Stimulated activated CD8-positive, alpha-beta memory T cell treated with anti-CD3 and anti-CD28 coated beads, Interleukin-15, amount 100 ng/mL, for 4 hours (primary cell): ENCODE measurements at places on chromosomes 7 and 10.

GRCh38 chr7:89133819-89134218, 338.3 kb upstream of the TEX47 start:
- no peak for DNase-seq

- no peak for DNase-seq
Observed at GRCh38 chr10:79089632-79090031, 20.9 kb downstream of the ZMIZ1 start.

GRCh38 chr10:34523017-34523767, 291.9 kb downstream of the PARD3 start:
- no peak for DNase-seq

DNA sequence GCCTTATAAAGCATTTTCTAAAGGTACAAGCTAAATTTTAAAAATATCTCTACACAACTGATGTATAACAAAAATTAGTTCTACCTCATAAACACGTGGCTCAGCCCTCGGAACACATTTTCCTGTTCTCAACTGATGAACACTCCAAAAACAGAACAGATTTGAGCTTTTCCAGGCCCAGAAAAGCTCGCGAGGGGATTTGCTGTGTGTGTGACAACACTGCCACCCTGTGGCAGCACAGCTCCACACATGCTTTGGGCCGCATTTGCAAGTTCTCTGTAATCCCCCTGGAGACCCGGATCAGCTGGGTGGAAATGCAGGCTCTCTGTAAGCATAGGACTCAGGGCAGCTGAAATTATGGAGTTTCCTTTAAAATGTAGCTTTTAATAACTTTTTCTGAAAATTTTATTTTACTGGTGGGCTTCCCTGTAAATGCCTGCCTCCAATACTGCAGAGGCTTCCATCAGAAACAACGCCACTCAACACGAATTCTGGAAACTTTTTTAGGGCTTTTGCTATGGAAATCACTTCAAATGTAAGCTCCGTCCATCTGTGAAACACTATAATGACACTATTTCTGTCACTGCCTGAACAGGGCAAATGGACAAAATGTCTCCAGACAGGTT, 155.5 kb downstream of the COBL start:
- no peak for DNase-seq

GRCh38 chr7:101848208-101848951, 31.0 kb downstream of the CUX1 start:
- DNase-seq = no peak

GRCh38 chr10:17199351-17199804, 2.1 kb downstream of the TRDMT1 start:
- DNase-seq = no peak

GRCh38 chr10:26439406-26440087, 1.4 kb downstream of the APBB1IP start:
- no peak for DNase-seq

DNA sequence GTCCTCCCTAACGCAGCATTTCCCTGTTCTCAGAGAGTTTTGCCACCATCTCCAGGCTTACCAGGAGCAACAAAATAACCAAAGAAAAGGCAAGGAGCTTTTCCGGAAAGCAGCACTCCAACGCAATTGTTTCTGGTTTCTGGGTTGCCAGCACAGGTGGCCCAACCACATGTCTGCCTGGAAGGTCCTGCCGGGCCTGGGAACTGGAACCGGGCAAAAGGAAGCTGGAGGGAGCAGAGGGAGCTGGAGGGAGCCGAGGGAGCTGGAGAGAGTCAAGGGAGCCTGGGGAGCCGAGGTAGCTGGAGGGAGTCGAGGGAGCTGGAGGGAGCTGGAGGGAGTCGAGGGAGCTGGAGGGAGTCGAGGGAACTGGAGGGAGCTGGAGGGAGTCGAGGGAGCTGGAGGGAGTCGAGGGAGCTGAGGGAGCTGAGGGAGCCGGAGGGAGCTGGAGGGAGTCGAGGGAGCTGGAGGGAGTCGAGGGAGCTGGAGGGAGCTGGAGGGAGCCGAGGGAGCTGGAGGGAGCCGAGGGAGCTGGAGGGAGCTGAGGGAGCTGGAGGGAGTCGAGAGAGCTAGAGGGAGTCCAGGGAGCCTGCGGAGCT, 54.6 kb downstream of the STK32C start:
- no peak for DNase-seq

DNA sequence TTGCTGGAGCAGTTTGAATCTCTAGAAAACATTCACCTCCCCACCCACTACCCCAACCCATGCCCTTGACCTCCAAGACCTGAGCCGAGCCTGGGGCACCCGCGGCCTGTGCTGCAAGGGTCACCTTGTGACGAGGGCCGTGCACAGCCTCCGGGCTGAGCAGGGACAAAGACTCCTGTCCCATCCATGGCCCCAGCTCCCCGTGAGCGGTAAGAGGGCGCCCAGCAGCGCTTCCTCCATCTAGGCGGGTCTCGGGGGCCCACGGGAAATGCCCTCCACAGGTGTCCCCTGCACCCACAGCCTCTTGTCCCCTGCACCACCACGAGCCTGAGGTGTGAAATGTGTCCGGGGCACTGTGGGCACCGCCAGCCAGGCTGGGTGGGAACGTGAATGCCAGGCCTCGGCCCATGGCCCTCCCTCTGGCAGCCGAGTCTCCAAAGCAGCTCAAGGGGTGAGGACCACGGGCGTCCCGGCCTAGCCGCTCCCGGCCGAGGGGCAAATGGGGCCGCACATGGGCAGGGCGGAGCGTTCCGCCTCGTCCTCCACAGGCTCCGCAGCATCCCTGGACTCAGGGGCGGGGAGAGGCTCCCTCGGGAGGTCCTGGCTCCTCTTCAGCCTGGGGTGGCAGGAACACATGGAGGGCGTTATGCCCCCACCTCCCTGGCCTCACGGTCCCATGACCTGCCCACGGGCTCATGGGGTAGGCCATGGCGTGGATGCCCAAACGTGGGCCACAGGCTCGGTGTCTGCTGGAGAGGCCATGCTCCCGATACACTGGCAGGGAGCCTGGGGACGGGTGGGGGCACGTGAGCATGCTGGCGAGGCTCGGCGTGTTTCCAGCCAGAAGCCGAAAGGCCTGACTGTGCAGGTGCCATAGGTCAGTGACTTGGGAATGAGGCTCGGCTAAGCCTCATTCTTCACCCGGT, 21.1 kb downstream of the DPYSL4 start:
- DNase-seq = no peak

GRCh38 chr7:129824291-129825208, 128.2 kb downstream of the UBE2H start:
- no peak for DNase-seq

DNA sequence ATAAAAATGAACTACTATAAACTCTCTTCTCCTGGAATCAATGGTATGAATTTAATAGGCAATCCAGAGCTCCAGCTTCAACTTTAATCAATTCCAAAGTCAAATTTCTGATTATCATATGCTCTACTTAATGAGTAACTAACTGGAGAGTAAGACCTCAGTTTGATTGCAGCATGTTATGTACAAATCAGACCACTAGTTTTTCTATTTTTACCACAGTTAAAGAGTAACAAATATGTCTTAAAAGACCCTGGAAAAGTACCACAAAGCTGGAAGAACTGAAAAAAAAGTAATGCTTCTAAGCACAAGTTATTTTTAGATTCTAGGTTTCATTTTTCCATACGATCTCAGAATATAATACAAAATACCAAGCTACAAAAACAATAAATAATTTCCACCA, 56.0 kb upstream of the TNKS2 start:
- no peak for DNase-seq

GRCh38 chr7:8291397-8292141, 29.6 kb upstream of the ICA1 start:
- DNase-seq = no peak

DNA sequence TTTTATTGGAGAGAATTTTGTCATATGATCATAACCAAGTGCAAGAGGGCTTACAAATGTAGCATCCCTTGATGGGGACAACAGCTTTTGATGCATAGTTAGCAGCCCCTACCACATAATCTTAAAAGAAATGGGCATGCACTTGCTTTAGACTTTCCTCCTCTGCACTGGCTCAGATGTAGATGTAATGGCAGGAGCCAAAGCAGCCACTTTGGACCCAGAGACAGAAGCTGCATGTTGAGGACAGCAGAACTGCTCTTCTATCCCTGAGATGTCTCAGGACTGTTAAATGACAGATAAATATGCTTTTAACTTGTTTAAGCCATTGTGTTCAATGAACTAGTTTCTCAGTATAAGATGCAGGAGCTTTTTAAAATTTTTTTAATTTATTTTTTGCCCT, 450.7 kb downstream of the TYW1 start:
- no peak for DNase-seq

- DNase-seq = no peak
Observed at GRCh38 chr7:148264933-148265557, 325.5 kb upstream of the C7orf33 start.

- DNase-seq = peak; percentile 63
Observed at GRCh38 chr7:101085162-101085964, at the start of gene TRIM56. Gene TRIM56 (plus strand): TSS chr7:101085481. CDS start chr7:101087313, 1,832 bp downstream.

GRCh38 chr7:141441837-141442627, 109.2 kb upstream of the AGK start:
- DNase-seq = no peak

- no peak for DNase-seq
Observed at GRCh38 chr10:33454554-33454953, 120.1 kb upstream of the NRP1 start.

GRCh38 chr7:45978010-45978681, 57.1 kb upstream of the IGFBP3 start:
- no peak for DNase-seq

DNA sequence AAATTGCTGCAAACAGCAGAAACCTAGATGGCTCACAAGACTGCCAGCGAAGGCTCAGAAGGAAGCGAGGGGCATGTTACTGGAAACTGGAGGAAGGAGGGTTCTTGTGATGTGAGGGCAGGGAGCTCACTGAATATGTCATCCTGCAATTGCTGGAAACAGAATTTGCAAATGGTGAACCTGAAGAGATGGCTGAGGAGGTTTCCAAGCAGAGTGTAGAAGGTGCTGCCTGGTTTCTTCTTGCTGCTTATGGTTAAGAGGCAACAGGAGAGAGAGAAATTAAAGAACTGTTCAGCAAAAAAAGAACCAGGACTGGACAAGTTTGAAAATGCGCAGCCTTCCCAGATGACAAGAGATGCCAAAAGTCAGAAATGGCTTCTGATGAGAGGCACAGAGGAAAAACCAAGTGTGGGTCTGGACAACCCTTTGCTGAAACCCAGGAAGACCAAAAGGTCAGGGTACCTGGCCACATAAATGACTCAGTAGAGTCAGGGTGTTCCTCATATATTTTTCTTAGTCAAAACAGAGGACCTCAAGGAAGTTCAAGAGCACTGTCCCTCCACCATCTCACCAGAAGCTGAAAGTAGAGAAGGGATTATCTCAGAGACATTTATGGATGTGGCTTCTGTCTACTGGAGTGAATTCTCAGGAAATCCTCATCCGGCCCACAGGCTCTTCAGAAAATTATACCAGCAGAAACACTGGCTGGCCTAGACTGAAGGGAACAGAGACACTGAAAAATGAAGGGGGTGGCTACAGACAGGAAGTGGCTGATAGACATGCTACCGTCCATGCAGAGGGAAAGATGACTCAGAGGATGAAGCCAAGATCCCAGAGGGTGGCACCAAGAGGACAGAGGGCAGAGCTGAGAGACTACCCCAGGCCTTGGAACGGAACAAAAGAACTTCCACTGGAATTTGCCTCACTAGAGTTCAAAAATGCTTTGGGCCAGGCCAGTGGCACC, 10.1 kb downstream of the PAPOLB start:
- DNase-seq = no peak

DNA sequence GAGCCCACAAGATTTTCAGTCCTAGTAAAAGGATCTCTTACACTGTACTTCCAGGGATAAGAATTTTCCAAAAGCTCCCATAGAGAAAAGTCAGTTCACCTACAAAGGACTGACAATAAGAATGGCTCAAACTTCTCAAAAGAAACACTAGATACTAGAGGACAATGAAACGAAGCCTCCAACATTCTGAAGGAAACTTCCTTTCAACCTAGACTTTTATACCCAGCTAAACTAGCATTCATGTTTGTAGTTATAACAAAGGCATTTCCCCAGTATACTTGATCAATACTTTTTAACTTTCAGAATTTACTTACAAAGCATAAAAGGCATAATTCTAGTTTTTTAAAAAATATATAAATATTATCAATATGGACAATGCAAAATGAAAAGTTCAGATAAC, 41.0 kb upstream of the DNAAF5 start:
- no peak for DNase-seq

DNA sequence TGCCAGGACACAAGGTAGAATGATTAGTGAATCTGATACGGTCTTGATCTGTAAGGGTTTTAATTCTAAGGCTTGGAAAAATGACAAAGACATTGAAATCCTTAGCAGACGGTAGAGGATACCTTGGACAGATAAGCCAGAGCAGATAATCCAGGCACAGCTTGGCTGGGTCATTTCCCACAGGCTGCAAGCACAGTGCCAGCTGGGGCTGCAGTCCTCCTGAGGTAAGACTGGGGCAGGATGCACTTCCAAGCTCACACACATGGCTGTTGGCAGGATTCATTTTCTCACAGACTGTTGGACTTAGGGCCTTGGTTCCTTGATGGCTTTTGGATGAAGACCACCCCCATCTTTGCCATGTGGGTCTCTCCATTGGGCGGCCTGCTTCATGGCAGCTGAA, 63.2 kb upstream of the BMPER start:
- DNase-seq = no peak

DNA sequence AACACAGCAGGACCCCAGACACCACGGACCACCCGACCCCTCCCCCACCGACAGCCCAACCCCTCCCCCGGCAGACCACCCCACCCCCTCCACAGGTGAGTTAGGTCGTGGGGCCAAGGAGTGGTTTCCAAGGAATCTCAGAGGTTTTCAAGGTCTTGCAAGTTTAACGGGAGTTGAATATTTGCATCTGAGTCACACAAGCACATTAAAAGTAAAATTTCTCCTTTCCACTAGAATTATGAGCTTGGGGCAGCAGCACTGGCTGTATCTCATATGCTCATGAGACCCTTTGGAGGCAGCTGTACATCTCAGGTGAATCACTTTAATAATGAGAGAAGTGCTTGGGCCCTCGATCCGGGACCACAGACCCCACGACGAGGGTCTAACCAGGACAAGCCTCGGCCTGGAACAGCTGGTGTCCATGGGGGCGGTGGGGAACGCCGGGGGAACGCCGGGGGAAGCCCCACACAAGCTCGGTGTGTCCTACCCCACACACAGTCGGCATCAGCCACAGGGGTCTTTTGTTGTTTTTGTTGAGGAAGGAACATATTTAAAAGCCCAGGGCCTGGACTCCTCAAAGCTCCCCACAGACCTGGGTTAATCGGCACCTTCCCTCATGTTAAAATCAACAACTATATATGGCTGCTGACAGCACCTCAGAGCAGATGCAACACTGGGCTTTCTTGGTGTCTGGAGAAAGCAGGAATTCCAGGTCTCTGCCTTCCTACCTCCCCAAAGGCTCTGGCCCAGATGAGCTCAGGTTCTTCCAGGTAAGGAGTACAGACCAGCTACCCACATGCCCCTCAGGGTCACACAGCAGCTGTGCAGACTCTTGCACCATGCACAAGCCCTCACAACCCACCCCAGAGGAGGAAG, 130.3 kb downstream of the DIP2C start:
- no peak for DNase-seq

DNA sequence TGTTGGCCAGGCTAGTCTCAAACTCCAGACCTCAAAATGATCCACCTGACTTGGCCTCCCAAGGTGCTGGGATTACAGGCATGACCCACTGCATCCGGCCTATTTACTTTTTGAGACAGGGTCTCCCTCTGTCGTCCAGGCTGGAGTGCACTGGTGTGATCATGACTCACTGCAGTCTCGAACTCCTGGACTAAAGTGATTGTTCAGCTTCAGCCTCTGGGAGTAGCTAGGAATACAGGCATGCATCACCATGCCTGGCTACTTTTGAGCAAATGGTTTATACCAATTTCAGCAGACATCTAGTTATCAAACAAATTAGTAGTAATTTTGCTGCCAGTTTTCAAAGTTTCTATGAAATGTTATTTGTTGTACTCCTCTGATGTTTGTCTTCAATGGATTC, 2.2 kb upstream of the WAC start:
- no peak for DNase-seq
